BE2C (cell line): ENCODE measurements at places on chromosomes 5 and 9.
A peak's percentile ranks its signal among the peaks of the same experiment; 100 is the strongest.

DNA sequence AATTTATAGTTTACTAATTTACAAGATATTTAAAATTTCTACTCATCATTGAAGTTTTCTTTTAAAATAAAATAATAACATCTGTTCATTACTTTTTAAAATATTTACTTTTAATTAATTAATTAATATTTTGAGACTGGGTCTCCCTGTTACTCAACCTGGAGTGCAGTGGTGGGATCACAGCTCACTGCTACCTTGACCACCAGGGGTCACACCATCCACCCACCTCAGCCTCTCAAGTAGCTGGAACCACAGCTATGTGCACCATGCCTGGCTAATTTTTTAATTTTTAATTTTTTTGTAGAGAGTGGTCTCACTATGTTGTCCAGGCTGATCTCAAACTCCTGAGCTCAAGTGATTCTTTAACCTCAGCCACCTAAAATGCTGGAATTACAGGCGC lies 1013.6 kb downstream of the CDH9 start:
- peak; percentile 38 for DNase-seq

DNA sequence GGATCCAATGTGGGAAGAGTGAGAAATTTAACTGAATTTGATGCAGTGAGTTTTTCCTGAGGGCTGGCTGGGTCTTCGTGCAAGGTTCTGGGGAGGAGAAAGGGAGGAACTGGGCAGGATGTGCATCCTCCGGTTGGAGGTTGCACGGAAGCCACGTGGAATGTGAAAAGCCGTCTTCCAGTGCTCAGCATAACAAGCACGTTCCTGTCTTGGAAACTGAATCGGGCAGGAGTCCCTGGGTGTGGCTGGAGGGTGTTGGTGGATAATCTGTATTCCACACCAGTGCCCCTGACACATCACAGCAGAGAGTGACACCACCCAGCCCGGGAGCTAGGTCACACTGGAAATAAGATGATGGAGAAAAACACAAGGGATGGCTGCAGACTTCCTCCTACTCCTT lies 154.3 kb downstream of the C5orf15 start:
- DNase-seq: no peak

GRCh38 chr5:30195036-30195435 lies 998.5 kb upstream of the CDH6 start:
- DNase-seq: no peak

DNA sequence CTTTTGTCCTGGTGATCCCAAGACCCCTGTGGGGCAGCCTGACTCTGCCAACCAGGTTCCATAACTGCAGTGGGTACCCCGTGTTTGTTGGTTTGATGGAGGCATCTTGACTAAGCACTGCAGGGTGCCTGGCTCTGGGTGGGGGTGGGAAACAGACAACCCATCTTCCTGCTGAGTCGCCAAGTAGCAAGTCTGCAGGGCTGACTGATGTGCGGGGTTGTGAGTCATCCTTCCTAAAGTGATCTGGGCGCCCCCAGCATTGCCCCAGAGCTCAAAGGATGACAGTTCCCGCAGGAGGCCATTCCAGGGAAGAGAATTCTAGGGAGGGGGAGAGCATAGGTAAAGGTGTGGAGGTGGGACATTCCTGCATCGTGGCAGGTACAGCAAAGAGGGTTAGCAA lies 23.5 kb downstream of the DAB2IP start:
- DNase-seq: no peak

DNA sequence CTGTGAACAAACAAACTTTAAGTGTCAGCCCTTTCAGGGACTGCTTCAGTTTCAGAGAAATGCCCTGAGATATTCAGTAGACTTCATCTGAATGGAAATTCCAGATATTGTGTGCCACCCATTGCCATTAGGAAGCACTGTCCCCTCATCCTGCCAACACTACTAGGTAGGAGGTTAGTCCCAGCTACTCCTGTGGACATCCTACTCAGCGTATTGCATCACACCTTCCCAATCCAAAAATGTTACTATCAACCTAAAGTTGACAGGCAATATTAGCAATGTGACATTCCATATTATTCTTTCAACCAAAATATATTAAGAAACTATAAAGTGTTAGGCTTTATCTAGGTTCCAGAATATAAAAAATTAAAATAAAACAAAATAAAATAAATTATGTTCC lies 552.0 kb upstream of the ST8SIA4 start:
- no peak for DNase-seq
